ENCODE measurements at places on chromosomes 6 and 20.

GRCh38 chr6:22091424-22091948 lies 205.3 kb downstream of the PRL start:
- DNase-seq, result no peak
- H3K4me3 ChIP-seq, result no peak overlapping the region
- peaks cover 10% of the 10 kb centered on the region for H3K4me1 ChIP-seq
- peak overlapping the region; percentile 40 for H3K27ac ChIP-seq
- H3K36me3 ChIP-seq, result no peaks in the 10 kb centered on the region

DNA sequence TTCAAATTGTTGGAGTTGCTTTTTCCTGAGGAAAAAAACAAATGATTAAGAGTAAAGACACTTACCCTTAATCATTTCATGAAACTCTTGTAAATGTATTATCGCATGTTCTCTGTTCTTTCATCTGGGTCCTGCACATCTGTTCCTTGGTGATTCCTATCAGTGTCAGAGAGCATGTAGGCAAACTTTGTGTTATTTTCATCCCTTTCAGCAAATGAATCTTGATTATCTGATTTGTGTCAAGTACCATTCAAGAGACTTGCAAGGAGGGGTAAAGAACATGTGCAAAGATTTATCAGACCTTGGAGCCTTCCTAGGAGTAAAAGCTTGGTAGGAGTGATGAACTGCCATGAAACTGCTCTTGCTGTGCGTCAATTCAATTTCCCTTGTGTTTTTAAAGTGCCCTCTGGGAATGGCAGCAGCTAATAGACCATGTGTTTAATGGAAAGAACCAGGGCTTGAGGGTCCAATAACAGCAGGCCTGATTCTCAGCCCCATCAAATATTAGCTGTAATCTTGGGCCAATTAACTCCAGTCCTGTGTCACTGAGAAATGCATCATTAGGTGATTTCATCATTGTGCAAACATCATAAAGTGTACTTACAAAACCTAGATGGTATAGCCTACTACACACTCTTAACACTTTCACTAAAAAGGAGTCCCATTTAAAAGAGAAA lies 118.9 kb upstream of the CEP85L start:
- no peak overlapping the region for H3K4me3 ChIP-seq
- H3K27ac ChIP-seq, result no peak overlapping the region
- H3K27me3 ChIP-seq, result no peaks in the 10 kb centered on the region
- peaks cover 33% of the 10 kb centered on the region for H3K4me1 ChIP-seq
- H3K36me3 ChIP-seq, result no peaks in the 10 kb centered on the region
- DNase-seq, result no peak

DNA sequence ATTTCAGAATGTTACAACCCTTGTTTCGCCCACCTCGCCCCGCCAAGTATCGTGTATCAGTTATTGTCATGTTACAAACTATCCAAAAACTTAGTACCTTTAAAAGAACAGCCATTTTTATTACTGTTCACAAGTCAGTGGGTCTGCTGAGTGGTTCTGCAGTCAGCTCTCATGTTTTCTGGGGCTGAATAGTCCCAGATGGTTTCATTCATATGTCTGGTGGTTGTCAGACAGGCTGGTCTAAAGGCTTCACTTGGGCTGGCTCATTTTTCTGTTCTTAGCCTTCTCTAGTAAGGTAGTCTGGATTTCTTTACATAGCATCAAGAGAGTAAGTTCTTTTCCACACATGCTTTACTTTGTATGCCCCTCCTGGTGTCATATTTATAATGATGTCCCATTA lies 8.6 kb downstream of the ZNF292 start:
- peaks cover 83% of the 10 kb centered on the region for H3K4me1 ChIP-seq
- peak overlapping the region; percentile 81 for H3K27ac ChIP-seq
- H3K36me3 ChIP-seq, result peaks cover 65% of the 10 kb centered on the region
- no peak overlapping the region for H3K4me3 ChIP-seq
- no peak for DNase-seq
- H3K27me3 ChIP-seq, result no peaks in the 10 kb centered on the region

- peaks cover 54% of the 10 kb centered on the region for H3K36me3 ChIP-seq
- H3K4me3 ChIP-seq, result no peak overlapping the region
- no peaks in the 10 kb centered on the region for H3K27me3 ChIP-seq
- peaks cover 46% of the 10 kb centered on the region for H3K4me1 ChIP-seq
- no peak for DNase-seq
- H3K27ac ChIP-seq, result peak overlapping the region; percentile 39
Observed at GRCh38 chr20:34389954-34390555, 27.0 kb downstream of the ITCH start.

- H3K4me1 ChIP-seq, result no peaks in the 10 kb centered on the region
- no peak for DNase-seq
- H3K27me3 ChIP-seq, result no peaks in the 10 kb centered on the region
- H3K36me3 ChIP-seq, result no peaks in the 10 kb centered on the region
- no peak overlapping the region for H3K27ac ChIP-seq
- no peak overlapping the region for H3K4me3 ChIP-seq
Observed at GRCh38 chr6:153625089-153625488, 414.0 kb upstream of the OPRM1 start.

DNA sequence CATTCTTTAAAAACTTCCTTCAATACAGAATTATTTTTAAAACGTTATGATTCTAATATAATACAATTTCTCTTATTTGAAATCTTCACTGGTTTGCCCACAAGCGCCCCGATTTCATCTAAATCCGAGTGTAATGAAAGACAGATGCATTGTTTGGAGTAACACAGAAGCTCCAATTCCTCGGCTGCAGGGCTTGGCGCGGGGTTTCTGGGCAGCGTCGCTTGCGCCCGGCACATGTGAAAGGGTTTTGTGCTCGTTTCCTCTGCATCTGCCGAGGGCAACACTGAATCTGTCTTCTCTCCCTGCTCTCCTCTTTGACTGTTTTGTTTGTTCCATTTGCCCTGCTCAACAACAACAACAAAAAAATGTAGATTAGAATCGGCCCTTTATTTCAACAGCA lies 248.6 kb upstream of the QKI start:
- no peak for DNase-seq
- no peaks in the 10 kb centered on the region for H3K4me1 ChIP-seq
- no peak overlapping the region for H3K27ac ChIP-seq

DNA sequence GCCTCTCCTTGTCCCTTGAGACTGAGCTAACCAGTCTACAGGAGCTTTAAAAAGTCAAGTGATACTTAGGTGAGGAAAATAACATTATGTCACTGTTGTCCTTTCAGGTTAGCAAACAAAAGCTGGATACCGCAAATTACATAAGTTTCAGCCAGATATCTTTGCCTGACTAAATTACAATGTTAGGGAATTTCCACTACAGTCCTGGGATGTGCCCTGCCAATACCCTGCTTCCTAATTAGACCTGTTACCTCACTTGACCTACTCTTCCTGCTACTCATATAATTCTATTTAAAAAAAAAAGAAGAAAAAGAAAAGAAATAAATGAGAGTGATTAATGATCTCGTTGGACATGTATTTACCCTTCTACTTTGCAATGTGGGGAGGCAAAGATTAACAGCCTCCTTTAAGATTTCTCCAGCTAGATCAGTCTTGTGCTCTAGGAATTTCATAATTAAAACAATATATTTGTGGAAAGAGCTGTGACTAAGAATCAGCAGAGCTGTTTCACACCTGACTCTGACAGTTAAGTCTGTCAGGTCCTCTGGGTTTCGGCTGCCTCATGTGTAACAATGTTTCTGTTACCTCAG lies 318.9 kb downstream of the HDGFL1 start:
- no peak overlapping the region for H3K4me3 ChIP-seq
- H3K36me3 ChIP-seq, result no peaks in the 10 kb centered on the region
- DNase-seq, result no peak
- no peak overlapping the region for H3K27ac ChIP-seq
- no peaks in the 10 kb centered on the region for H3K27me3 ChIP-seq
- no peaks in the 10 kb centered on the region for H3K4me1 ChIP-seq

DNA sequence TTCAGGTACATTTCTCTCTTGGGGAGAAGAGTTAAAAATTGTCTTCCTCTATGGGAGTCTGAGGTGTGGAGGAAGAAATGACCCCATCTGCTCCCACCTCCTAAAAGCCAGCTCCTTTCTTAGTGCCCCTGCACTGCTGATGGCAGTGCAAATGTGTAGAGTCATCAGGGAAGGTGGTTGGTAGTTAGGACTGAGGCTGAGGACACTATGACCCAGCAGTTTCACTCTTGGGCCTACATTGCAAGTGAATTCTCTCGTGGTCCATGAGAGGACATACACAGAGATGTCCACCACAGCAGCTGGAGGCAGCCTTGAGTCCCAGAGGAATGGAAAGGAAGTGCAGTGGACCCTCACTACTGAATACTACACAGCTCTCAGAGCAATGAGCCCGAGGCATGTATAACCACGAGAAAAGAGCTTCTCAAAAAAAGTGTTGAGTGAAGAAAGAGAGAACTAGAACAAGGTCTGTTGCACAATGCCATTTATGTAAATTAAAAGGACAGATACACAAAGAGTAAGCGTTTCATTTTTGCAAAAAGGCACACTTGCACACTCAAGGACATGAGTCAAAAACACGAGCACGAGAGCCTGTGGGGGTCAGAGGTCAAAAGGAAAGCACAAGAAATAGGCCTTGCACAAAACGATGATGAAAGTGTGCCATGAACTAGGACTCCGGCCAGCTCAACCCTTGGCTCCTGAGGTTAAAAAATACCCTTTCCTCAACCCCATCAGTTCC lies 308.2 kb upstream of the PRND start:
- H3K27me3 ChIP-seq, result peaks cover 3% of the 10 kb centered on the region
- H3K27ac ChIP-seq, result no peak overlapping the region
- no peaks in the 10 kb centered on the region for H3K4me1 ChIP-seq

DNA sequence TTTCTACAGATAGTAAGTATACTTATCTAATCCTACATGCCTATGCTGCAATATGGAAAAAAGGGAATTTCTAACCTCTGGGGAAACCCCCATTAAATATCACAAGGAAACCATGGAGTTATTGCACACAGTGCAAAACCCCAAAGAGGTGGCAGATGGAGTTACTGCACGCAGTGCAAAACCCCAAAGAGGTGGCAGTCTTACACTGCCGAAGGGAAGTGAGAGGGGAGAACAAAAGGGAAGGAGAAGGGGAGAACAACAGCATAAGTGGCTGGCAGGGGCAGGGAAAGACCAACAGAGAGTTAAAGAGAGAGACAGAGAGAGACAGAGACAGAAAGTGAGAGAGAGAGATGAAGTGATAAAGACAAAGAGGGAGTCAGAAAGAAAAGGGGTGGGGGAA lies 43.8 kb upstream of the EIF2S2 start:
- no peak overlapping the region for H3K4me3 ChIP-seq
- peaks cover 3% of the 10 kb centered on the region for H3K4me1 ChIP-seq
- peaks cover 13% of the 10 kb centered on the region for H3K27me3 ChIP-seq
- H3K27ac ChIP-seq, result no peak overlapping the region
- no peak for DNase-seq

DNA sequence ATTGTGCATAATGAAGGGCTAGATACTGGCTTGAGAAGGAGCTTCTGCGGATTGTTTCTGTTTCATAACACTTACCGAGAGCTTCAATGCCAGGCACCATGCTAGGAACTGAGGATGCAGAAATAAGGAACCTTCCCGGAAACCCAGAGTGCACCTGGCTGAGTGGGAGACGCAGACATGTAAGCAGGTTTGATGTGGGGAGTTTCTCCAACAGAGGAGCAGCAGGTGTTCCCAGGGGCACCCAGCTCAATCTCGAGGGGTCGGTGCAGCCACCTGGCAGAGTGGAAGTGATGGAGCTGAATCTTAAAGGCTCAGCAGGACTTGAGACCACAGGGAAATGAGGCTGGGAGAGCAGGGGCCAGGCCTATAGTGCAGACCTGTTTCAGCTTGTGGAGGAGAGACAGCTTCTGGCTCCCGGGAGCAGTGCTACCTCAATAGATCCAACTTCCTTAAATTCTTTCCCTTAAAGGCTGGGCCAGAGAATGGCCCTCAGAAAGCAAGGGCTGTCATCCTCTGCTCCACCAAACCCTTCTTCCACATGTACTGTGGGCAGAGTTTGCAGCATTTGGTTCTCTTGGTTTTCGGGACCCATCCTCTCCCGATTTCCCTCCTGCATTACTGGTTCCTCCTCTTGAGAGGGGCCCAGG lies 27.8 kb upstream of the SRC start:
- peaks cover 34% of the 10 kb centered on the region for H3K4me1 ChIP-seq
- no peaks in the 10 kb centered on the region for H3K27me3 ChIP-seq
- H3K36me3 ChIP-seq, result peaks cover 47% of the 10 kb centered on the region
- H3K4me3 ChIP-seq, result no peak overlapping the region

GRCh38 chr6:34246563-34247391 lies 2.0 kb downstream of the SMIM29 start:
- no peaks in the 10 kb centered on the region for H3K27me3 ChIP-seq
- peak overlapping the region; percentile 51 for H3K4me3 ChIP-seq
- peak; percentile 72 for DNase-seq
- peaks cover 75% of the 10 kb centered on the region for H3K4me1 ChIP-seq
- H3K36me3 ChIP-seq, result peaks cover 59% of the 10 kb centered on the region
- peak overlapping the region; percentile 96 for H3K27ac ChIP-seq

DNA sequence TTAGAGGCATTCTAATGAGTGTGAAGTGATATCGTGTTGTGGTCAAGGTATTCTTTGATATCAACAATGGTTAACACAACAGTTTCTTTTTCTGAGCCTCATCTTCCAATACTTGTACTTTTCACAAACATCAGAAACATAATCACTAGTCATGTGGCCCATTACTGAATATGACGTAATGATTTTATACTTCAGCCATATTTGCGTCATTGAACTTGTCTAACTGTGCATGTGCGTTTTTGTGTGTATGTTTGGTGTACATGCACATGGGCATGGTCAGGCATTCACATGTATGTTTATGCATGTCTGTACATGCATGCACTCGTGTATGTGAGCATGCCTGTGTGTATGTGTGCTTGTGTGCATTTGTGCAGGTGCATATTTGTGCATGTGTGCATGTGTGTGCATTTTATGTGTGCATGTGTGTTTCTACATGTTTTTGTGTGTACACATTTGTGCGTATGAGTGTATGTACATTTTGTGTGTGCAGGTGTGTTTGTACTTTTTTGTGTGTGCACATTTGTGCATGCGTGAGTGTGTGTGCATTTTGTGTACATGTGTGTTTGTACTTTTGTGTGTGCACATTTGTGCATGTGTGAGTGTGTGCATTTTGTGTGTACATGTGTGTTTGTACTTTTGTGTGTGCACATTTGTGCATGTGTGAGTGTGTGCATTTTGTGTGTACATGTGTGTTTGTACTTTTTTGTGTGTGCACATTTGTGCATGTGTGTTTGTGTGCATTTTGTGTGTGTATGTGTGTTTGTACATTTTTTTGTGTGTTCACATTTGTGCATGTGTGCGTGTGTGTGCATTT lies 29.4 kb downstream of the PRR18 start:
- no peak for DNase-seq
- H3K4me3 ChIP-seq, result no peak overlapping the region
- H3K4me1 ChIP-seq, result peaks cover 7% of the 10 kb centered on the region
- H3K27me3 ChIP-seq, result peaks cover 8% of the 10 kb centered on the region

GRCh38 chr6:138248878-138249277 lies 30.6 kb upstream of the PBOV1 start:
- no peaks in the 10 kb centered on the region for H3K36me3 ChIP-seq
- no peak overlapping the region for H3K27ac ChIP-seq
- no peak overlapping the region for H3K4me3 ChIP-seq
- no peaks in the 10 kb centered on the region for H3K4me1 ChIP-seq
- no peaks in the 10 kb centered on the region for H3K27me3 ChIP-seq

- DNase-seq, result no peak
- H3K4me3 ChIP-seq, result no peak overlapping the region
- H3K4me1 ChIP-seq, result no peaks in the 10 kb centered on the region
- H3K36me3 ChIP-seq, result no peaks in the 10 kb centered on the region
- peaks cover 8% of the 10 kb centered on the region for H3K27me3 ChIP-seq
- H3K27ac ChIP-seq, result no peak overlapping the region
Observed at GRCh38 chr6:74091136-74091793, 395.3 kb downstream of the CD109 start.
